NAMALWA (cell line): ENCODE measurements at places on chromosomes 13 and 19.
A peak's percentile ranks its signal among the peaks of the same experiment; 100 is the strongest.

DNA sequence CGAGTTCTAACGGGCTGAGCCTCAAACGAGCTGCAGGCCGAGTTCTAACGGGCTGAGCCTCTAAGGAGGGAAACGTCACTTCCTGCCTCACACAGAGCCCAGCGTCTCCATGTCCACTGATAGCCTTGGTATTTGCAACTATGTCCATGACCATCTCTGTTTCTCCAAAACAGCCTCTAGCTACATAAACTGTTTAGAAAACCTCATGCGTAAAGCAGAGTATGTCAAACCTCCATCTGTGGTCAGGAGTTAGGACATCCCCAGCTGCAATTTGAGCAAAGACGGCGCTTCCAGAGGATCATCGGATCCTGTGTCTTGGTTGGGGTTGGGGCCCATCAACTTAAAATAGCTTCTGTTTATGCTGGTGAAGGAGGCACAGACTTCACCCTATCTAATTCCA is 20.8 kb downstream of the RASA3 start:
- peak; percentile 36 for DNase-seq

DNA sequence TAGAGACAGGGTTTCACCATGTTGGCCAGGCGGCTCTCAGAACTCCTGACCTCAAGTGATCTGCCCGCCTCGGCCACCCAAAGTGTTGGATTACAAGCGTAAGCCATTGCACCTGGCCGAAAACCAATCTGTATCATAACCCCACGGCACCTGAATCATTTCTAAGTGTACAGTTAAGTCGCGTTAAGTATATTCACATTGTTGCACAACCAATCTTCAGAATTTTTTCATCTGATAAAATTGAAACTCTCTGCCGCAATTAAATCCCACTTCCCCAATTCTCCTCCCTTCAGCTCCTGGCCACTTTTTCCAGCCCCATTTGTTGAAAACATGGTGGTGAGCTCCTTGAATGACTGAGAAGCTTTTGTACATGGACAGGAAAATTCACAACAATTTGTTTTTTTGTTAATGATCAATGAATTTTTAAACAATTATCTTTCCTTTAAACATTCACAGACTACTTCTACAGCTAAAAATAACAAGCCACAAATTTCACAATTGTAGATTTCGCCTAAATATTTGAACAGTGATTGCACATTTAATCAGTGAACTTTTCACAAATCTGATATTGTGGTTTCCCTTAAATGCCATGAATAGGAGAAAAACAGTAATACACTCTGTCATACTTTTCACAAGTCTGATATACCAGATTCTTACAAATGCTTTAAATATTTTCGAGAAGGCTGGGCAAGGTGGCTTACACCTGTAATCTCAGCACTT is 13.8 kb downstream of the FGF21 start:
- no peak for DNase-seq

GRCh38 chr13:94218951-94219350 is 260.5 kb downstream of the DCT start:
- no peak for DNase-seq

- no peak for DNase-seq
Observed at GRCh38 chr19:5125797-5126497, 157.0 kb downstream of the KDM4B start.

- DNase-seq, result no peak
Observed at GRCh38 chr13:65836066-65836465, 1394.1 kb downstream of the PCDH9 start.

- DNase-seq, result no peak
Observed at GRCh38 chr19:46659151-46660007, 1.6 kb downstream of the DACT3 start.

GRCh38 chr19:50869479-50869878 is 3.8 kb upstream of the KLK2 start:
- DNase-seq, result no peak

DNA sequence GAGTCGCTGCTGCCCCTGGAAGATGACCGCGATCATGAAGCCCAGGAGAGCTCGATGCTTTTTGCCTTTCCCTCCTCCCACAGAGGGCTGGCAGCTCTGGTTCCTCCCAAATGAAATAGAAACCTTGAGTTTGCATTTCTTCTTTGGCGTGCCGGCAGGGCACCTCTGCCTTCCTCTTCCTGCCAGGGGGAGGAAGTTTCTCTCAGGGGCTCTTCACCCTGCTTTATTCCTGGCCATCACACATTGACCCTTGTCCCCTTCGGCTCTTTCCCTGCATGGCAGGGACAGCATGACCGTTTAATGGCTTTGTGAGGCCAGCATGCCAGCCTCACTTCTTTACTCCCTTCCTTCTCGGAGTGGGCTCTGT is 47.9 kb downstream of the ACTN4 start:
- DNase-seq, result no peak

GRCh38 chr19:30132343-30133075 is 190.5 kb downstream of the URI1 start:
- no peak for DNase-seq

DNA sequence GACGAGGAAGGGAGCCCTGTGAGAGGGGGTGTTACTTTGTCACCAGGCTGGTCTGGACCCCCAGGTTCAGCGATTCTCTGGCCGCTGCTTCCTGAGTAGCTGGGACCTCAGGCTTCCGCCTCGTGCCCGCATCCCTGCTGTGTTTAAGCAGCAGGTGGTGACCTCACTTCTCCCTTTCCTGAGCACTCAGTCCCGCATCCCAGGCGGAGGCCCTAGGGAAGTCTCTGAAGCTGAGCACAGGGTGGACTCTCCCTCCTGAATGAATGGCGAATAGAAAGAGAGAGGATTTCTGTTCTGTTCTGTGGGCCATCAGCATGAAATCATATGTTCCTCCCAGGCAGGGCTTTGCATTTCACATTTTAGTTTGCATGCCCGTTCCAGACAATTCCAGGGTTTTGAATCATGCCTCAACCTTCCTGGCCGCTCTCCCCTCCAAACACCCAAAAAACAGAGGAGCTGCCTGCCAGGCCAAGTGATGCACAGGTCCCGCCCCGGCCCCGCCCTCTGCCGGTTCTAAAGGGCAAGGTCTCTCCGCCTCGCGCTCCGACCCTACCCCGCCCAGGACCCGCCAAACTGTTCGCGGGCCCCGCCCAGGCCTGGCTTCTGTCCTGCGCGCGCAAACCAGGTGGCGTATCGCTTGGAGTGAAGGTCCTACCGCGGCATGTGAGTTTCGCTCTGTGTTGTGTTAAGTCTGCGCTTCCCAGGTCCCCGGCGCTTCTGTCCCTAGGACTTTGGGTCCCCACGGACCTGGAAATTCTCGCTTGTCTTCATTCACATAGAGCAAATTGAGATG is 35.1 kb upstream of the ZNF808 start:
- no peak for DNase-seq

- peak; percentile 73 for DNase-seq
Observed at GRCh38 chr13:49454388-49455006, 10.4 kb downstream of the SETDB2 start.

- DNase-seq, result no peak
Observed at GRCh38 chr19:39122934-39123731, 2.5 kb upstream of the PAK4 start.

GRCh38 chr19:14167576-14168138 is 31.3 kb upstream of the ASF1B start:
- peak; percentile 30 for DNase-seq

DNA sequence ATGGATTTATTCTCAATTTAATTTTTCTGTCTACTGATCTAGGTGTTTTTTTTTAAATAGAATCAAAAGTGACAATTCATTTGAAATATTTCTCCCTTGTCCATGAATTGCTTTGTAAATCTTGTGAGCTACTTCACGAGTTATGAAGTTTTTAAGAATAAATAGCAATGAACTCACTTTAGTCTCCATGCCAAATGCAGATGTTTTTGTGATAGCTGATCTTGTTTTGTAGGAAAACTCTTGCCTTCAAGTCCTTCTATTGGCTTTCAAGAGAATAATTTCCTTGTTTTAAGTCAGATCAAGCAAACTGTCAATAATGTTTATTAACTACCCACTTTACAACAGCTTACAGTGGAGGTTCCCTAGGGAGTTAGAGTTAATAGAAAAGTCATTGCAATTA is 99.8 kb downstream of the ITGBL1 start:
- no peak for DNase-seq

GRCh38 chr13:93450191-93450621 is 223.6 kb downstream of the GPC6 start:
- DNase-seq, result no peak
